Inflammatory macrophage treated with lipopolysaccharide for 1 hour (primary cell): ENCODE measurements at places on chromosomes 16 and 17.

- no peak for DNase-seq
These were observed 3.2 kb downstream of the CDR2L start for GRCh38 chr17:74990581-74991105.

DNA sequence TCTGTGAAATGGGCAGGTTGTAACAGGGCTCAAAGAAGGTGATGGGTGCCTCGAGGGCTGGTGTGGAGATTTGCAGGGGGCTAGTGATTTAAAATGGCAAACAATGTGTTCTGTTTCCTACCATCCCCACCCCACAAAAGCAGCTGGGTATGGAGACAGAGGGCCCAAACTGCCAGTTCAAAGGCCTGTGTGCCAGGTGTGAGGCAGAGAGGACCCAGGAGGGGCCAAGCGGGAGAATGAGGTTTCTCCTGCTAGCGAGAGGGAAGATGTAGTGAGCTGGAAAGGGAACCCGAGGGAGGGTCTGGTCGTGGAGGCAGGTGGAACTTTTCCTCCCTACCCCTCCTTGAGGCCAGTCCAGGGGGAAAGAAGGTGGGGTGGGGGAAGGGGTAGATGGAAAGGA is 39.4 kb downstream of the LAT start:
- DNase-seq: no peak

DNA sequence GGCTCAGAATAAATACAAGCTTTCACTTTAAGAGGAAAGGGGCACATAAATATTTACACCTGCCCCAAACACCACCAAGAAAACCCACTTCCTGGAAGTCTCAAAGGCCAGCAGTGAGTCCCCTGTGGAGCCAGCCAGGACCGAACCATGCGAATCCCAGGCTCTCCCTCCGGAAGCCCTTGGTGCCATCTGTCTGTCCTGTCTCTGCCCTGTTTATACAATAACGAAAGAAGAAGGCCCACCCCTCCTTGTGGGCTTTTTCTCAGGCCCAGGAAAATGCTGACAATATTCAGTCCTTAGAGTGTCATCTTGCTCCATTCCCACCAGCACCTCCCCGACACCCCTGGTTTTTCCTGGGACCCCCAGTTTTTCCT is 3.6 kb upstream of the SLC6A4 start:
- no peak for DNase-seq

DNA sequence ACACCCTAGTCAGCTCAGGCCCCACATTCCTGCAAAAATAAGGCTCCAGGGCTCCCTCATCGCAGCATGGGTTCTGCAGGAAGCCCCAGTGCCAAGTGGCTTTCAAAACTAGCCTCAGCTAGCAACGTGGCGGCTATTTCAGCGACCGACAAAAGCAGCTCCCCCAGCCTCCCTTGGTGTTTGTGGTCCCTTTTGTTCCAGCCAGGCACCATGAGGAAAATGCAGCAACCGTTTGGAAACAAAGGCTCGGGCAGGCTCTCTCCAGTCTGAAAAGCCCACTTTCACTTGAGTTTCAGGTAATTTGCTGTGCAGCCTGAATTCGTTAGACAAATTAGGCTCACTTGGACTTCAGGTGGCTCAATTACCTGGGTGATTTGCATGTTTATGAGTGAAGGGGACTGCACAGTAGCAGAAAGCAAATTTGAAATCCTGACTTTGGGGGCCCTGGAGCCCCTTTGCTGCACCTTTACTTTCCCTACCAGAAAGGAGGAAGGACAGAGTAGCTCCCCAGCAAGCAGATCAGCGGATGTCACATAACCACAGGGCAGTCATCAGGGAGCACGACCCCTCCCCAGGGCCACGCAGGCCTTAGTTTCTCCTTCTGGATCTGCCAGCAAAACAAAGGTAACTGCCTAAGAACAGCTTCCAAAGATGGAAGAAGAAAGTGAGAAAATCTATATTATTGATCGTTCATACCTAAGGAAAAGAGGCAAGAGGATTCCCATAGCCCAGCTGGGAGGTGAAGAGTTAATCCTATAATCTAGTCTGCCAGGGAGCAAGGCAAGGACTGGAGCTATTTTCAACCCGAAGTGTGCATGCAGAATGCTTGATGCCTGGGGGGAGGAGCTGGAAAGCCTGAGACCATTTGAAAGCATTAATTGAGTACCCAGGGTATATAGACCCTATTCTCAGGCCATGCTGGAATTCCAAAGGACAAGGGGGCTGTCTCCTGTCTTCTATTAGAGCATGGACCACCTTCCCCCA is 143.1 kb upstream of the SDK2 start:
- DNase-seq: no peak

- DNase-seq: peak; percentile 5
These were observed 26.3 kb downstream of the ZC3H18 start for GRCh38 chr16:88596483-88596882.

GRCh38 chr16:23874613-23875294 is 39.0 kb downstream of the PRKCB start:
- DNase-seq: peak; percentile 27

- DNase-seq: no peak
These were observed 104.3 kb downstream of the BCAS3 start for GRCh38 chr17:60781880-60782412.

GRCh38 chr17:64497565-64498035 is 746 bp upstream of the POLG2 start:
- no peak for DNase-seq

DNA sequence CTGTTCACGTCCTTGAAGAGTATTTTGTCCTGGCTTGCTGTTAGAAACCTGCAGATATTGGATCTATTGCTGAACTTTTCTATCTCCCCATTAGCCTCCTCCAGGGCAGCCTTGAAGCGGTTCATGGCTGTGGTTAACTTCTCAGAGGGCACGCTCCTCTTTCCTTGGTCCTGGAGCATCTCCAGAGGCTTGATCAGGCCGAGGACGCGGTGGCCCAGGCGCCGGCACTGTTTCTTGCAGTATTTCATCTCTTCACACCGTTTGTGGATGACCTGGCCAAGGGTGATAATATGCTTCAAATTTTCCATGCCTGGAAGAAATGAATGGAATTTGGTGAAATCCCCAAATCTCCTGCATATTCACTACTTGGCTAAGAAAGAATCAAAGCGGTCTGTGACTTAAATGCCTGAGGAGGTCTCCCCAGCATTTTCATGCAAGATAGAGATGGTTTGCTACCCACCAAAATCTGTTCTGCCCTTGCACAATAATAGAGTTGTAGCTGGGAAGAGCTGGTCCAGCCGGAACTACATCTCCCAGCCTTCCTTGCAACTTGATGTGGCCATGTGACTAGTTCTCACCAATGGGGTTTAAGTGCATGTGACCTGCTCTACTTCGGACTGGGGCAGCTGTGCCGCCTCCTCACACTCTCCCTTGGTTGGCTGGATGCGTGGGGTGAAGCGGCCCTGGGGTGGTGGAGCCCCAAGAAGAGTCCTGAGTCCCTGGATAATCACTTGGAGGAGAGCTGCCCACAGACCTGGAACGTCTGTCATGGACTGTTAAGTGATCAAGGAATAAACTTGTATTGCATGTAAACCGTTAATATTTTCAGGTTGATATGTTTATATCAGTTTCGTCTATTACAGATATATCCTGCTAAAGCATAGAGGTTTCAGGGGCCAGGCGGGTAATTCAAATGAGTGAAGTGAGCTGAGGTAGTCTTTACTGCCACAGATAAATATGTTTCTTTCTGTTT is 4.9 kb downstream of the MLKL start:
- peak; percentile 75 for DNase-seq

GRCh38 chr17:2053380-2054261 is 1.3 kb upstream of the HIC1 start:
- DNase-seq: peak; percentile 49

- DNase-seq: no peak
These were observed 62.7 kb downstream of the IRX6 start for GRCh38 chr16:55386534-55387296.

DNA sequence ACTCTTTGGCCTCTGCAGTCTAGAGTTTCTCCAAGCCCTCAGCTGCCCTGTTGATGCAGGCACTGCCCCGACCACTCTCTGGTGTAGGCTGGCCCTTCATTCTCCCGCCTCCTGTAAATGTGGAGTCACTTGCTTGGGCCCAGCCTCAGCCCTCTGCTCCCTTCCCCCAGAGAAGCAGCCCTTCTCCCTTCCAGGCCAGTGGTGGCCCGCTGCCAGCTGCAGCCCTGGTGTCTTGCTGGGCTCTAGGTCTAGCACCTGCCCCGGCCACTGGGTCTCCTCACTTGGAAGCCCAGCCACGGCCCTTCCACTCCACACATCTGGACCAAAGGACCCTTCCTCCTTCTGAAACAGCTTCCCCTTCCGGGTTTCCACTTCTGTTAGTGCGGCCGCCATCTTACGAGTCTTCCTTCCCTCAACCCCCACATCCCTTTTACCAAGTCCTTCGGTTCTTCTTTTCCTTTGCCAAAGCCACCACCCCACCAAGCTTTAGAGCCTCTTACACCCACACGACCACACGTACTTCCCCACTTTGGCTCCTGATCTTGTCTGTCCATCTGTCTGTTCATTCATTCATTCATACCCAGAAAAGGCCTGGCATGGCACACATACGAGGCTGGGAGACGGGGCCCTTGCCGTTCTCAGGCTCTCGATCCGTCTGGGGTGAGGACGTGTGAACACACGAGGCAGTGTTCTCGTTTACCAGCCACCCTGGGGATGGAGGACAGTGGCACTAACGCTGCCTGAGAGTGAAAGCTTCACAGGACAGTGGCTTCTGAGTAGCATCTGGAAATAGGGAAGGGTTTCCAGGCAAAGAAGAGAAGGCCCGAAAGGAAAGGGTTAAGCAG is 68.0 kb downstream of the ABR start:
- DNase-seq: peak; percentile 86

DNA sequence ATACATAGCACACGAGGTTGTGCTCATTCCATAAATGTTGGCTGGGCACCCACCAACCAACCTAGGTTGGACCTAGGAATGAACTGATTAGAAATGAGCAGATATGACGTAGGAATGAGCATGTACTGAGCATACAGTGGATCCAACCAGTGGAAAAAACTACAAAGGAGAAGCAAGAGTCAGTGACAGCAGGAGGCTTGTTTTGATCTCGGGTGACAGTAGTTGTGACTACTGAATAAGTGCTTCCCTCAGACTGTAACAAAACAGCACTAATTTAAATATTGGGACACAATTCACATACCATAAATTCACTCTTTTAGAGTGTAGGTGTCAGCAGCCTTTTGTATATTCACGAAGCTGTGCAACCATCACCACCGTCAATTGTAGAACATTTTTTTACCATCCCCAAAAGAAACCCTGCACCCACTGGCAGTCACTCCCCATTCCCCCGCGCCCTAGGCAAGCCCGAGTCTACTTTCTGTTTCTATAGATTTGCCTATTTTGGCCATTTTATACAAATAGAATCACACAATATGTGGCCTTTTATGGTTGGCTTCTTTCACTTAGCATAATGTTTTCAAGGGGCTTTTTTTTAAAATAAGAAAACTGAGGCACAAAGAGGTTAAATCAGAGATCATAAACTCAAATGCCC is 7.0 kb downstream of the VAC14 start:
- no peak for DNase-seq

DNA sequence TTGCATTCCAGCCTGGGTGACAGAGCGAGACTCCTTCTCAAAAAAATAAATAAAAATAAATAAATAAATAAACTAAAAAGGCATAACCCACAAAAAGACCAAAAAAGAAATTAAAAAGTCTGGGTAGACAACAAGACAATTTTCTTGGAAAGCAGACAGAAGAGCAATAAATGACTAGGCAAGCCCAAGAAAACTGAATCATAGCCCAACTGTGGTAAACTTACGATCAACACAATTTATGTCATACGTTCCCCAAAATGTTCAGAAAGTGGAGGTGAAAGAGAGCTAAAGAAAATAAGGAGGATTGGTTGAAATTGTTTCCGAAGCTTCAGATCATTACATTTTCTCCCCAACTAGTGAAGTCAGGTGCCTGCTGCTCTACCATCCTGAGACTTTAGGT is 31.3 kb upstream of the C17orf78 start:
- DNase-seq: no peak

- peak; percentile 46 for DNase-seq
These were observed 10.4 kb downstream of the EMC6 start for GRCh38 chr17:3678821-3679530.

GRCh38 chr17:2214047-2214928 is 89.3 kb downstream of the SMG6 start:
- DNase-seq: peak; percentile 77

GRCh38 chr17:63399316-63399715 is 46.8 kb downstream of the CYB561 start:
- no peak for DNase-seq

DNA sequence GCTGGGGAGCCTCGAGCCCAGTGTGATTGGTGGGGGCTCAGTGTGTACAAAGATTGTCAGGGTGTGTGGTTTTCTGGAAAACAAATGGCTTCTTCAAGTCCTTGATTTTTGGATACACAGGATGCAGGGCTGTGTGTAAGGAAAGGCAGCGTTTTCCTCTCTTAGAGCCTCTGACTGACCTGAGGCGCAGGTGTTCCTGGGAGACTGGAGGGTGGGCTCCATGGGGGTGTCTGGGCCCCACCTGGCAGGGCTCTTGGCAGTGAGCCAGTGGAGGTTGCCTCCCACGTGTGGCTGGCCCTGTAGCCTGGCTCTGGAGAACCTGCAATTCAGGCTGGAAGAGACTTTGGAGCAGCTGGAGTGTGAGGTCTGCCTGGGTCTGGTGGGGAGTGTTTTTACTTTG is 5.0 kb downstream of the FOXK2 start:
- DNase-seq: no peak

DNA sequence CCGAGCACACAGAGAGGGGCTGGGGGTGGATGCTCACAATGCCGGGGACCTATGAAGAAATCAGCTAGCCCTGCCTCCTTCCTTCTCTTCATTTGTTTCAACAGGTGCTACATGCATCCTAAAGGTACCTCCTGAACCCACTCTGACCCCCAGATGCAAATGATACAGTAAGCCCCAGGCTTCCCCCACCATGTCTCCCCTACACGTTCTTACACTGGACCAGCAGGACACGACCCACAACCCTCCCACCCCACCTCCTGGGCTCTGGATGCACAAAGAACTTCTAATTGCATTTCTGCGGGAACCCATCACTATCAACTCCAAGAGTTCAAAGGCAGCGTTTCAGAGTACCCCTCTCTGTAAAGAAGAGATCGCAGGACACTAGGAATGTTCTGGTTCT is 2.1 kb downstream of the XYLT1 start:
- no peak for DNase-seq

DNA sequence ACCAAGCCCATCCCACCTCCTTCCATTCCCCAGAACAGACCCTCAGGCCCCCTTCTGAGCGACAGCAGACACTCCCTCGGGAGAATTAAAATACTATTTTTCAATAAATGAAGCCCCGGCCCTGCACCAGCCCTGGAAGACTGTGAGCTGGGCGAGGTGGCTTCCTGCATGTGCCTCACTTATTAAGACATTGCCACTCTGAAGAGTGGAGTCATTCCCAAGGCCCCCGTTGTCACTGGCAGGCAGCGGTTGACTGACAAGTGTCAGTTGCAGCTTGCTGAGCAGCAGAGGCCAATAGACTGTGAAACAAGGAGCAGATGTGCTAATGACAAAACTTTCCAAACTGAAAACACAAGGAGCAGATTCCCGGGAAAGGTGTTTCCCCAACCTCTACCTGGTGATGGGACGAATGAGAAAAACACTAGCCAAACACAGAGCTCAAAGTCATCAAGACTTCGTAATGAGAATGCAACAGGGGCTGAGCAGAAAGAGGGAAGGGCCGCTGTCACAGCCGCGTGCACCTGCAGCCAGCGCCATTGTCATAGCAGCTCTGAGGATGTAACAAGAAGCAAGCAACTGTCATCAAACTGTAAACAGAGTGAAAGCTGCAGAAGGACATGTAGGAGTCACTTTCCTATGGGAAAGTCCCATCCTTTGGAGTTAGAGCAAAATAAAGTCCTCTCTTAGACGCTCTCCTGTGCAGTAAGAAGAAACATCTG is 232.1 kb downstream of the C16orf78 start:
- no peak for DNase-seq
